ENCODE measurements at places on chromosomes 5 and 9.

DNA sequence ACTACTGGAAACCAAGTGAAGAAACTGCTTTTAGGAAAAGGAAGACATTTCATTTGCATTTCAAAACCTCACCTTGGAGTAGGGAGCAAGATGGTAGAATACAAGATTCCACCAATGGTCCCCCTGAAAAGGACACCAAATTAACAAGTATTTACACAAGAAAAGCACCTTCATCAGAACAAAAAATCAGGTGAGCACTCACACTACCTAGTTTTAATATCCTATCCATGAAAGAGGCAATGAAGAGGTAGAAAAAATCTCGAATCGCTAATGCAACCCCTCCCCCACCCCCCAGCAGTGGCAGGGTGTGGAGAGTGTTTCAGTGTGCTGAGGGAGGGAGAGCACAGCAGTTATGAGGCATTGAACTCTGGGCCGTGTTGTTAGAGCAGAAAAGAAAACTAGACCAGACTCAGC, 1397.0 kb upstream of the C9orf72 start:
- no peak for DNase-seq

GRCh38 chr9:82604947-82605656, 457.8 kb downstream of the RASEF start:
- DNase-seq, result no peak

DNA sequence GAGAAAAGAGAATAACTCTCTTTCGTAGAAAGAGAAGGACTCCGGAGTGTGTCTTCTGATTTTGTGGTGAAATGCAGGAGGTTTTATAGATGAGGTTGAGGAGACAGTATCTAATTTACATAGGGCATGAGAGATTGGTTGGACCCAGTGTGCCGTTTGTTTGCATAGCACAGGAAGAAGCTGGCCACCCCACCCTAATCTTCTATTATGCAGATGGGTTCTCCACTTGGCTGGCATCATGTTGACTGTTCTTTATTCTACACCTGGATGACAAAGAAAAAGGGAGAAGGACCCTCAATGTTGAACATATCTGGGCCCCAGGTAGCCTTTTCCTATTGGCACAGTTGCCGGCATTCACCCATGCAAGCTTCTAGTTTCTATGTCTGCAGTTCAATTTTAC, 23.2 kb upstream of the MINAR2 start:
- no peak for DNase-seq

DNA sequence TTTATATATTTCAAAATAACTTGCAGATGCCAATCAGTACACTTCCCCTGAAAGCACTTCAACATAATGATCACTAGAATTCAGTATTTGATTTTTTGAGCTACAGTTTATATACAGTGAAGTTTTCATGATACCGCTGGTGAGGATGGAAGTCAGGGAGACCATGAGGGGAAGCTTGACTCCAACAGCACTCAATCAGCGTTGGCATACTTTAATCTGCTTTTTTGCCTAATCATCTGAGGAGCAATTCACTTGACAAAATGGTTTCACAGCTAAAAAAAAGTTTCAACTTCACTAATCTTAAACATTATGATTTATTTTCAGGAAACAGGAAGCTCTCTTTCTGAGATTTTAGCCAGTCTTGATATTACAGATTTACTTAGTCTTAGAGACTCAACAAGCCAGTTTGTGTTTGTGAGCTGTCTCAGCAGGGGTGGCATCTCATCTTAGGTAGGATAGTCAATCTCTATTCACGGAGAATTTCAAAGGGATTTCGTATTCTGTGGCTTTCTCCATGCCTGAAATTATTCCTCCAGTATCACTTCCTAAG, 111.4 kb upstream of the ARRDC3 start:
- DNase-seq, result no peak

GRCh38 chr5:139157556-139157955, 40.6 kb downstream of the SIL1 start:
- no peak for DNase-seq

DNA sequence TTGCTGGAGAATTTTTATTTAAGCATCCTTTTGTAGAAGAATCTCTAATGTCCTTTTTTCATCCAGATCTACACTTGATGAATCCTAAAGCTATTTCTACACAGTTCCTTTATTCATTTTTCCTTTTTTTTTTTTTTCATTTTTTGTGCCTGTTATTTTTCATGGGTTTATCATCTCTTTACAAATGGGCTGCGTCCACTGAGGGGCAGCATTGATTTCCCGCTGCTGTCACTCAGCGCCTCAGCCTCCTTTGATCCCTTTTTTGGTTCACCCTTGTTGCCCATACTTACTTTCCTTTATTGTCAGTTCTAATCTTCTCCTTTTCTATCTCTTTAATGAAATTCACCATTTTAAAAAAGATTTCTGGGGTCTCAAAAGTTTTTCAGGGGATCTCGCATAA, 5.7 kb upstream of the MSMP start:
- DNase-seq, result no peak

GRCh38 chr5:41925555-41925951, 472 bp downstream of the FBXO4 start:
- no peak for DNase-seq

DNA sequence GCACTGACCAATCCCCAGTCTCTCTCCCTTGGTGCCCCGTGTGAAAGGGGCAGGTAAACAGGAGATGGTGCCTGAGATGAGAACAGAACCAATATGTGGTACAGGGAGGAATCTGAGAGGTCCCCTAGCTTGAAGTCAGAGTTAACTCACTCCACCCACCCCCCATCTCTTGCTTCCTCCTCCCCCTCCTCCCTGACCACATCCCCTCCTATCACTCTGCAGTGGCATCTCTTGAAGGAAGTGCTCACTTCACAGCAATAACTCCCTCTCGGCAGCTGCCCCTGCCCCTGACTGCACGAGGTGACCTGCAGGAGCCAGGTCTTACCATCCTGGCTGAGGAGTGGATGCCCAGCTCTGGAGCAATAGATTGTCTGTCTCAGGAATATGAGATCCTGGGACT, 224.0 kb downstream of the GAS1 start:
- DNase-seq, result peak; percentile 20

DNA sequence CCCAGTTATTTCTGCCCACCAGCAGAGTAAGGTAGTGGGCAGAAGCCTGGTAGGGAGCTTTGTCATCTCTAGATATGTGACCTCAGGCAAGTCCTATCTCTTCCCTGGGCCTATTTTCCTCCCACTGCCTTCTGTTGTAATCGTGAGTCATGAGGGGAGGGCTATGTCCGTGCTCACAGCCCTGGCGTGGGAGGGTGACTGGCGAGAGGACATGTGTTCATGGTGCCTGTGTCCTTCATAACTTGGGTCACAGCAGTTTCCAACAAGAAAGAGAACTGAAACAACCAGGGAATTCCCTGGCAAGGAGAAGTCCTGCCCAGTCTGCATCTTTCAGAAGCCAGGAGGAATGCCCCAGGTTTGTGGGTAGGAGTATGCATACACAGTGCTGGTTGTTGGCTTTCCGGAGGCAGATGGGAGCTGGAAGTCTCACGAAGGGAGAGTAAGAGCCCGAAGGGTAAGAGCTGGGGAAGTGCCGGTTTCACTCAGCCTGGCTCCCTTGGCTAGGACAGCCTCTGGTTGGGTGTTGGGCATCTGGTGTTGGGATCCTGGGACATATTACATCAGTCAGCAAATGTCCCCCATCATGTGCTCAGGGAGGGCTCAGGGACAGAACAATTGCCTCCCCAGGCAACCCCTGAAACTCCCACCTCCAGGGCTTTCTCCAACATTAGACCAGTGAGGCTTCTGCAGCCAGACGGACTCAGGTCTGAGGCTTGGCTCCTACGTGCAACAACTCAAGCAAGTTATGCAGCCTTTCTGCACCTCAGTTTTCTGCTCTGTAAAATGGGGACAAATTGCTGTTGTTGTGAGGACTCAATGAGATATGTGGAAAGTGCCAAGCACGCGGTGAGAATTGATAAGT, 4.3 kb upstream of the TIFAB start:
- no peak for DNase-seq

DNA sequence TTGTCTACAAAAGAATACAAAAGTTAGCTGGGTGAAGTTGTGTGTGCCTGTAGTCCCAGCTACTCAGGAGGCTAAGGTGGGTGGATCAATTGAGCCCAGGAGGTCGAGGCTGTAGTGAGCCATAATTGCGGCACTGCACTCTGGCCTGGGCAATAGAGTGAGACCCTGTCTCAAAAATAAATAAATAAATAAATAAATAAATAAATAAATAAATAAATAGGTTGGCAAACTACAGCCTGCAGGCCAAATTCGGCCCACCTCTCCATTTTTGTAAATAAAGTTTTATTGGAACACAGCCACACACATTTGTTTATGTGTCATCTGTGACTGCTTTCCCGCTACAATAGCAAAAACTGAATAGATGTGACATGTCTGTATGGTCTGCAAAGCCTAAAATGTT, 9.5 kb downstream of the PTGS1 start:
- no peak for DNase-seq

DNA sequence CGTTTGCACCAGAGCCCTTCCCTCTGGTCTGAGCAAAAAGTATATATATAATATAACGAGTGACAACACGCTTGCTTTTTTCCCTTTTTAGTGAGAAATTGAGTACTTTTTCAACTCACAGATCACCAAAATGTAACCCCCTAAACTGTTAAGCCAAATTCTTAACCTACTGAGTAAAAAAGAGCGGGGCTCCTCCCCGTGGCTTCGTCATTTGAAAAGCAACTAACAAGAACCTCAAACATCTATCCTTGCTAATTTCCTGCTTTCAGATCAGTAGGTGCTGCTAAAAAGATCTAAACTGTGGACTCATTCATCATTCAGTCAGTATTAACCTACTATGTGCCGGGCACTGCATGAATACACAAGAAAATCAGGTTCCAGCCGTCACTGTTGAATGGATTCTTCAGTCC, 1.0 kb upstream of the PTBP3 start:
- peak; percentile 32 for DNase-seq

DNA sequence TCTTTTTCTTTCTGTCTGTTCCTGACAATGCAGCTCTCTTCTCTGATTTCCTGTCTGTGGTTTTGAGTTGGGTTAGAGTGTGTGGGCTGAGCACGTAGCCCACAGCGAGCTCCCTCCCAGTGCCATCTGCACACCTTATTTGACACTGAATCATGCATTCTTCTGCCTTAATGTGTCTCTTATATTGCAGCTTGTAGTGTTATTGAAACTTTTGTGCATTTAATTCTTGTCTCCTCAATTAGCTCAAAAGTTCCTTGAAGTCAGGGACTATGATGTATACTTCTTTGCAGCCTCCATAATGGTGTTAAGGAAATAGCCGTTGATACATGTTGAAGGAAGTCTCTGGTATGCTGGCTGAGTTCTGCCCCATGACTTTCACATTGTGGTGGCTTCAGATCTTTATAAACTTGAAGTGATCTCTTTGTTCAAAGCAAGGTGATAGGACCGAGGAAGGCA, 576.2 kb upstream of the CLINT1 start:
- DNase-seq, result peak; percentile 16

GRCh38 chr5:136089791-136090190, 42.9 kb upstream of the SMAD5 start:
- DNase-seq, result no peak

- no peak for DNase-seq
These were observed 121.8 kb downstream of the NSG2 start for GRCh38 chr5:174167080-174167910.

DNA sequence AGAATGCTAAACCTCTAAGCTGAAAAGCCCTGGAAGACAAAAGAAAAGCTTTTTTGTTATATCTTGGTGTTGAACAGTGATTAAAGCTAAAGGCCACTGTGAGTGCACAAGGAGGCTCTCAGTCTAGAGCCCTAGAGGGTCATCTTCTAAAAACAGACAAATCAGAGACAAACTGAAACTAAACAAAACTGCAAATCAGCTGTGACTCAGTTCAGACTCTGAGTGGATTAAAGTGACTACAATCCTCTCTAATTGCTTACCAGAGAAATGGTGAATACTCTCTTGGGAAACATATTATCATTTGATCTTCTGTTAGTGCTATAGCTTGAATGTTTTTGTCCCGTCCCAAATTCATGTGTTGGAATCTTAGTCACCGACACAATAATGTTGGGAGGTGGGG, 491.9 kb downstream of the CDH18 start:
- no peak for DNase-seq

- no peak for DNase-seq
These were observed 40.6 kb downstream of the USP20 start for GRCh38 chr9:129875687-129876395.

DNA sequence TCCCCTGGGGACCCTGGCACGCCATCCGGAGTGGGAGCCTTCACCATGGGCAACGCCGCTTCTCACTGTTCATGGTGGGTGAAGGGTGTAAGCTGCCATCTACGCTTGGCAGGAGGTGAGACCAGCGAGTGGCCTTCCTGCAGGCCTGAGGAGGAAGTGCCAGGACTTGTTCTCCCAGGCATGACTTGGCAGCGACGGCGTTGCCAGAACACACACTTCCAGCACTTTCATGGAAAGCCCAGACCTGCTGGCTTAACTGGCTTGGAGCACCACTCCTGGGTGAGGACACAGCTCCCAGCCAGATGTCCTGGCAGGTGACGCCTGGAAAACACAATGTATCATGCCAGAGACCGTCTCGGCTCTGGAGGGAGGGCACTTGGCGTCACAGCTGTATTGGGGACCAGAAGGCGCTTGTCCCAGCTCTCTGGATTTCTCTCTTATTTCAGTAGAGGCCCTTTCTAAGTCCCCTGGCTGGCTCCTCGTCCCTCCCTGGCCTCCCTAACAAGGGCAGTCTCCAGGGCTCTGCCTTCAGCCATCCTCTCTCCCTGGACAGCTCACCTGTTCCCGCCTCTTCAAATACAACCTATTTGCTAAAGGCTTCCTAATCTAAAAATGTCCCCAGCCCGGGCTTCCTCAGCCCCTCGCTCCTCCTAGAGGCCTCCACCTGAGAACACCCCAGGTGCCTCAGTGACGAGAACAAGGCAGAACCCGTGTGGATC, 188.3 kb downstream of the OLFM1 start:
- no peak for DNase-seq

- peak; percentile 6 for DNase-seq
These were observed 48.7 kb upstream of the C5orf58 start for GRCh38 chr5:170183816-170184687.

- no peak for DNase-seq
These were observed 9.1 kb downstream of the IL31RA start for GRCh38 chr5:55860288-55860687.

GRCh38 chr5:136910625-136911024, 545.3 kb upstream of the TRPC7 start:
- DNase-seq, result no peak

DNA sequence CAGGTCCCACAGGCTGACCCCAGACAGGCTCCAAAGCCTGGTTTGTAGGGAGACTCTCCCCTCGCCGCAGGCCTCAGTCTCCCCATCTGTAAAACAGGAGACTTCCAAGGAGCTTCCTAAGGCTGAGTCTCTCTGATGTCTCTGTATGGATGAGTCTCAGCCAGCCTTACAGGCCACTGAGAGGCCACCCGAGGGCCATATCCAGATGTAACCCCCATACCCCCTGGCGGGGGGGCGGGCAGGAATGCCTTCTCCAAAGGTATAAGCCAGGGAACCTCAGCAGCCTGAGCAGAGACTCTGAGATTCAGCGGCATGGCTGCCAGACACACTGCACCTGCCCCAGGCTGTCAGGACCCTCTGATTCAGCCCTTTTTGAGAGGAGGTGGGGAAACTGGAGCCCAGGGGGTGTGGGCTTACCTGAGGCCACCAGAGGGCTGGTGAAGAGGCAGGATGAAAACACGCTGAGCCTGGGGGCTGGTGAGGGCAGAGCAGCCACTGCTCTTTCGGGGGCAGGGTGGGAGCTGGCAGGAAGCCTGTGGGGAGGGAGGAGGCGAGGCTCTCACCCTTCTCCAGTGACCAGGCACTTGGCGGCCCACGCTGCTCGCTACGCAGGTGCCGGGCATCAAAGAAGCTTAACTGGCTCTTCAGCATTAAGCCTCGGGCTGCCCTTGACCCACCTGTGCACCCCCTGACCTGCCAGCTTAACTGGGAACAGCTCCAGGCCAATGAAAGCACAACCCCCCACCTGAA, 5.5 kb upstream of the SUSD3 start:
- DNase-seq, result no peak

All from immature natural killer cell (primary cell).